IMR-90 (cell line): ENCODE measurements at places on chromosomes 13 and 19. TPM values are rescaled to one million over a fixed set of nuclear protein-coding genes. Genes with fewer than 3 reads are reported as not detected.

Gene MZT1
- polyA plus RNA-seq = 3.8 and 5.3 TPM in 2 replicates

Gene ZNF419
- 5.0 and 6.4 TPM in 2 replicates for polyA plus RNA-seq

Gene PCDH9
- 2.2 and 2.4 TPM in 2 replicates for polyA plus RNA-seq

Gene PDE4C
- 0.22 and 0.24 TPM in 2 replicates for polyA plus RNA-seq

Gene CYP4F8
- not detected in 2 replicates for polyA plus RNA-seq

Gene CAMSAP3
- not detected in 2 replicates for polyA plus RNA-seq

Gene PRSS57
- not detected in 2 replicates for polyA plus RNA-seq

Gene TMEM86B
- polyA plus RNA-seq = 2.4 TPM in 2 replicates

Gene MYDGF
- 310 and 381 TPM in 2 replicates for polyA plus RNA-seq

Gene OR10H1
- not detected in 2 replicates for polyA plus RNA-seq

Gene TYK2
- 97.9 and 100 TPM in 2 replicates for polyA plus RNA-seq

Gene ZNF415
- 3.9 and 4.2 TPM in 2 replicates for polyA plus RNA-seq

DNA sequence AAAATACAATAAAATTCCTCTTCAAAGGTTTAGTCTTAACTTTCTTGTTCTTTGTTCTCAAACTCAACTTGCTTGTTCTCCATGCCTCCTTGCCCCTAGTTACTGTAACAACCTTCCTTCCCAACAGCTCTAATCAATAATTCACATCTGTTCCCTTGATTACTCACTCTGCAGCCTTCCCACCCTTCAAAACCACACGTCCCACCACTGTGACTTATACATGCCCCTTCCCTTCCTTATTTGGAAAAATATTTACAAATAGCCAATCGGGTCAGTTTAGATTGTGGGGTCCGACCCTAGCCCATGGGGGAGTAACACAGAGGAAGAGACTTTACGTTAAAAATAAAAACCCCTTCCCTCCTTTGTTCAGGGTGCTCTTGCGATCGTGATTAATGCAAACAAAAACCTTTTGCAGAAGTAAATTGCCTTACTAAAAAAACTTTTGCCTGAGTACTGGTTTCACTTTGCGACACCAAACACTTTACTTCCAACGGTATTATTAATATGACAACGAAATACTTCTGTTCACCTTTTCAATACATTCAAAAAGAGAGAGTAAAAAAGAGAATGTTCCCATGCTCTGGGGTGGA, 512 bp upstream of the ZNF93 start:
- DNase-seq = peak; percentile 75

GRCh38 chr19:3721887-3722442, 13.8 kb downstream of the TJP3 start:
- no peak for DNase-seq

DNA sequence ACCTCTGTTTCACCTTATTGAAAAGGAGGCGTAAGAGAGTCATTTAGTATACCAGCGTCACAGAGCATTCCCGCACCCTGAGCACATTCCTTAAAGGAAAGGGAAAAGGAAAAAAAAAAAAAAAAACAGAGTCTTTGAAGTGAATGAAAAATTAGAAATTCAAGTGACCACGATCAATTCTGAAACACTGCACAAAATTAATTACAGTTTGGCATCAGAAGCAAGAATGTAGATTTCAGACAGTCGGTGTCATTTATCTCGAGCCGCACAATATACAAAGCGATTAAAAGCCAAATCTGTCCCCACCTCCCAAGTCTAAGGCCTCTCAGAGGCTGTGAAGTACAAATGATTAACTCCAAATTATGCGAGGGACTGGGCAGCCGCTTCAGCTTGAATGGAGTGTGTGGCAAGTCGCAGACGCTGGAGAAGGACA, 173.7 kb upstream of the ZNF507 start:
- DNase-seq = no peak

DNA sequence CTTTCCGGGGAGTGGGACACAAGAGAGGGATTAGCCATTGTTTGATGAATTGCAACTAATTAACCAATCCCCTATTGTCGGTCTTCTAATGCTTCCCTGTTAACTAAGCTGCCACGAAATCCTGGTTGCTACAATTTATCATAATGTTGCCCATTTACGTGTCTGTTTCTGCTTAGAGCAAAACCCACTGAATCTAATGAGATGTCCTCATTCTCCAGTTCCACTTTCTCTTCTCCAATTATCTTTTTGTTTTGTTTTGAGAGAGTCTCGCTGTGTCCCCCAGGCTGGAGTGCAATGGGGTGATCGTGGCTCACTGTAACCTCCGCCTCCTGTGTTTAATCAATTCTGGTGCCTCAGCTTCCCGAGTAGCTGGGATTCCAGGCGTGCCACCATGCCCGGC, 5.2 kb upstream of the DPP9 start:
- no peak for DNase-seq

- peak; percentile 44 for DNase-seq
Observed at GRCh38 chr13:110685305-110686020, 20.5 kb downstream of the CARS2 start.

DNA sequence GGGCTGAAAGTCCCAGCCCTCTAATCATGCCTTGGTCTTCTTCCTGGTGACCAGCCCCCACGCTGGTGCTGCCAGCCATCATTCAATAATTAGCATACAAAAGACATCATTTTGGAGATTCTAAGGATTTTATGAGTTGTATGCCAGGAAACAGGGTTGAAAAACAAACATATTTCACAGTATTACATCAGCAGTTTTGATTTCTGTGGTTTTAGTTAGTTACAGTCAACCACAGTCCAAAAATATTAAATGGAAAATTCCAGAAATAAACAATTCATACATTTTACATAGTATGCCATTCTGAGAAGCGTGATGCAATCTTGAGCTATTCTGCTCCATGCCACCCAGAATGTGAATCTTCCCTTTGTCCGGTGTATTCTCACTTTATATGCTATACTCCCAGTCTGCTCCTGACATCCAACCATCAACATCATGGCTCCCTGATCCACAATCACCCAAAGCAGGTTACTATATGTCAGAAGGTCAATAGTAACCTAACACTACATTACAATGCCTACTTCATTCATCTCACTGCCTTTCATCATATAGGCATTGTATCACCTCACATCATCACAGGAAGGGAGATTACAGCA, 49.2 kb downstream of the STOML3 start:
- DNase-seq = no peak

DNA sequence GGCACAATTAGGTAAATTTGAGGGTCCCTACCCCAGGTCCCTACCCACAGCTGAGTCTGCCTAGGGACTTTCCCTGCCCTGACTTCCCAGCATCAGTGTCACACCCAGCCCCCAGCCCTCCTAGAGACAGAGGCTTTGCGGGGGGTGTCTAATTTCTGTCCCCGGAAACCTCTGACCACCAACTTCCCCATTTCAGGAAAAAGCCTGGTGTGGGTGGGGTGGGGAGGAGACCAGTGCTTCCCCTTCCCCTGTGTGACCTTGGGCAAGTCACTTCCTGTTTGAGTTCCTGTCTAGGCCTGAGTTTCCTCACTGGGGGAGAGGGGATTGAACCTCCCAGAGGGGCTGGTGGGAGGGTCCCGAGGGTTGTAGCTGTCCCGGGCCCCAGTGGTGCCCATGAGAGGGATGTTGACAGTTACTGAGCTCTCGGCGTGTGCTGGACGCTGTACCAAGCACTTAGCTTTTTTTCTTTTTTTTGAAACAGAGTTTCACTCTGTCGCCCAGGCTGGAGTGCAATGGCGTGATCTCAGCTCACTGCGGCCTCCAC, 7.9 kb downstream of the VASP start:
- no peak for DNase-seq

DNA sequence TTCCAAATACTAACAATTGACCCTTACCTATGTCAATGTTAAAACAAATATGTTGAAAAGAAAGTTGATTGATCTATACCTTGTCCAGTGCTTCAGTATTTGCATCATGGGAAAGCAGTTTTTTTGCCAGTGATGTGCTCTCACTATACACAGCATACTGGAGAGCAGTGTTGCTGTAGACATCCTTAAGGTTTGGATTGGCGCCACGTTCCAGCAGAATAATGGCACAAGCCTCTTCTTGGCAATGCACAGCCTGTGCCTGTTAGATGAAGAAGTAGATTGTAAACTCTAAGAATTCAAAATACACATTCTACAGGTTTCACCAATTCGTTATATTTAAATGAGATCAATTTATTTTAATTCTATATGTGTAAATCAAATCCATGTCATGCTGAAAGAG, 43.9 kb upstream of the C1QTNF9B start:
- DNase-seq = no peak

GRCh38 chr13:107144432-107144831, 576.5 kb upstream of the ARGLU1 start:
- peak; percentile 27 for DNase-seq

GRCh38 chr19:10006335-10006708, 4.0 kb downstream of the COL5A3 start:
- DNase-seq = peak; percentile 72

DNA sequence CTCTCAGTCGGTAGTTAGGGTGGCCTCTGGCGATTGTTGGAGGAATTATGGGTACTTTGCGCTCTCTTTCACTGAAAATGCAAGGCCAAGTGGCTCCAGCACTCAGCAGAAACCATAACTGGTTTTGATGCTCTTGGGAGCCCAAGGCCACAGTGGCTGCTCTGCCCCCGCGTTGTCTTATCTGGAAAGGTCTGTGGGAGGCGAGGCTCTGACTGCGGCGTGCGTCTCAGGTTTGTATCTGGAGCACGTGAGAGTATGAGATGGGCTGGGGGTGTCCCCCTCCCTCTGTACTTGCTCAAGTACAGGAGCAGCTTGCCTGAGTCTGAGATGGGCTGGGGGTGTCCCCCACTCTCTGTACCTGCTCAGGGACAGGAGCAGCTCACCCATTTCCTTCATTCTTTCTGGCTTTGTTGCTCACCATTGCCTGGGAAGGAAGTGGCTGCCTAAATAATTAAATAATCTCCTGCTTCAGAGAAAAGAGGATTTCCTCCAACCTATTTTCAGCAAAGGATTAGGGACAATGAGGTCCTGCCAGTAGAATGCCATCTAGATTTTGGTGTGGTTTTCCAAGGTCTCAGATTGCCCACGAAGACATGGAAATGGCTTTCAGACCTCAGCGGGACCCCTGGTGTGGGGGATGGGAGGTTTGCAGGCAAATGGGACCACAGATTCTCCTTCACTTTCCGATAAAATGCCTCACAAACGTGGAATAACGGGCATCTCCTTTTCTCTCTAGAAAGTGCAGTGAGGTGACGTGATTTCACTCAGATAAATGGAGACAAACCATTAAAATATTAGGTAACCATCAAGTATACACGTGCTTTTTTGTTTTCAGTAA, 14.7 kb downstream of the ATP11A start:
- no peak for DNase-seq

DNA sequence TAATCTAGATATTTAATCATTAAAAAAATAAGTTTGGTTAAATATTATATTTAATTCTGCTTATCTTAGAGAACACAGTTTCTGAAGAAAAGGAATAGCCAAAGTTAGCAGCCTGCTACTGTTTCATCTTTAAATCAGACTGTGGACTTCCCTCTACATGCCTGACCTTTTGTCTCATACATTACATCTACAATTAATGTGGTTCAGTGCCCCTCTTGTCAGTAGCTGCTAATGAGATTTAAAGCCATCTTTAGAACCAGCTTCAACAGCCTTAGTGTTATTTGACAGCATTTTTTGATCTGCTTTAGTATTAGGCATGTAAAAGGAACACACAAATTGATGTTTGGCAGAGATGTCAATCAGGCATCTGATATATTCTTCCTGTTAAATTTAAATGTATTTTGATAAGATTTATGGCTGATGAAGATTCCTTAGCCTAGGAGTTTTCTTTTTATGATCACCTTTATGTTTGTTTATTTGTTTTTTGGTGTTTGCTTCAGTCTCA, 1925.8 kb upstream of the PRR20A start:
- no peak for DNase-seq

DNA sequence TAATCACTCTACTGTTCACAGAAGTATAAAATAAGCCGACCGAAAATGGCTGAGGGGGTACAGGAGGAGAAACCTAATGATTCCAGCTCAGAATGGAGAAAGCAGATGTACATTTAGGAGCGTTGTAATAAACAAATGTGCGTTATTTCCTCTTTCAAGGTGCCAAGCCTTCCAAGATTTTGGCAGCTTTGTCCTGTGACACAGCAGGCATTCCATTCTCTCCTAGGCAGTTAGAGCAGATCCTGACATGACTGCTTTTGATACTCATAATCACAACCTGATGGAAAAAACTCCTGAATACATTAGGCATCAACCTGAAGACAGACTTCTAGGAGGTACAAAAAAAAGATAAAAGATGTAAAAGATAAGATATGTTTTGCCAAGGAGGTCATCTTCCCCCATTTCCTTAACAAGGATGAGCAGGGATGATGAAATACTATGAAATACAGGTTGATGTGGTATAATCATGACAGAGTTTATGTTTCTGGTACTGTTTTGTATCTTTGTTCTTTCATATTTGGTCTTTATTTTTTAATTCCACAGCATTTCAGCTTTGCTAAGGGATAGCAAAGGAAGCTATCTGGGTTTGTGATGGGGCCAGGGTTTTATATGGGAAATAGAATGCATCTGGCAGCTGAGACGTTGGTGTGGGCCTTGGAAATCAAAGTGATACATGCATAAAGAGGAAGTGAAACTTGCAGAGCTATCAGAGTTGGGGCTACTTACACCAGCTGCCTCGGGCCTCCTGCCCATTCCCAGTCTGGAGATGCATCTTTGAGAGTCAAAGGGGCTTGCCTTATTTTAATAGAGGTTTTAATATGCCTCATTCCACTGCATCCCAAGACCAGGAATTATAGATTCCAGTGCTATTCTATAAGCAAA, 222.5 kb downstream of the OXGR1 start:
- no peak for DNase-seq

GRCh38 chr13:53089951-53090350, 61.3 kb downstream of the OLFM4 start:
- no peak for DNase-seq

- DNase-seq = no peak
Observed at GRCh38 chr19:43797118-43797517, 5.1 kb downstream of the LYPD5 start.

- no peak for DNase-seq
Observed at GRCh38 chr19:19656451-19657396, 6.8 kb downstream of the ATP13A1 start.

DNA sequence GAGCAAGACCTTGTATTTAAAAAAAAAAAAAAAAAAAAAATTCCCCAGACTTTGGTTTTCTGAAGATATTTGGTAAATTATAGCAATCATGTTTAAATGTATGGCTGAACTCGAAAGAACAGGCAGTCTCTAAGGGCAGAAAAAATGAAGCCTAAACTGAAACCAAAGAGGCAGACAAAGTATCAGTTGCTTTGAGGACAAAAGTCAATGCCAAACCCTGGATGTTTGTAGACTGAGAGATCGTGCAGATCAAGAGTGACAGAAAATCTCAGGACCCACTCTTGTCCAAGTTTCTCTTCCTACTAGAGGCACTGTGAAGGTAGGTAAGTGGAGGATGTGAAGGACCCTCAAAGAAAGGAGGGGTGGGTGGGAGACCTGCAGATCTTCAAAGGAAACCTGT, 11.1 kb upstream of the SLC7A9 start:
- no peak for DNase-seq

DNA sequence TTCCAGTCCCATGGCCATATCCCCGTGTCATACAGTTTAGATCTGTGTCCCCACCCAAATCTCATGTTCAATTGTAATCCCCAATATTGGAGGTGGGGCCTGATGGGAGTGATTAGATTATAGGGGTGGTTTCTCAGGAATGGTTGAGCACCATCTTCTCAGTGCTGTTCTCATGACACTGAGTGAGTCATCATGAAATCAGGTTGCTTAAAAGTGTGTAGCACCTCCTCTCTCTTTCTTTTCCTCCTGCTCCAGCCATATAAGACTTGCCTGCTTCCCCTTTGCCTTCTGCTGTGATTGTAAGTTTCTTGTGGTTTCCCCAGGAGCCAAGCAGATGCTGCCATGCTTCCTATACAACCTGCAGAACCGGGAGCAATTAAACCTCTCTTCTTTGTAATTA, 197.8 kb downstream of the NALCN start:
- peak; percentile 60 for DNase-seq
